ENCODE measurements at places on chromosomes 12 and 14.

DNA sequence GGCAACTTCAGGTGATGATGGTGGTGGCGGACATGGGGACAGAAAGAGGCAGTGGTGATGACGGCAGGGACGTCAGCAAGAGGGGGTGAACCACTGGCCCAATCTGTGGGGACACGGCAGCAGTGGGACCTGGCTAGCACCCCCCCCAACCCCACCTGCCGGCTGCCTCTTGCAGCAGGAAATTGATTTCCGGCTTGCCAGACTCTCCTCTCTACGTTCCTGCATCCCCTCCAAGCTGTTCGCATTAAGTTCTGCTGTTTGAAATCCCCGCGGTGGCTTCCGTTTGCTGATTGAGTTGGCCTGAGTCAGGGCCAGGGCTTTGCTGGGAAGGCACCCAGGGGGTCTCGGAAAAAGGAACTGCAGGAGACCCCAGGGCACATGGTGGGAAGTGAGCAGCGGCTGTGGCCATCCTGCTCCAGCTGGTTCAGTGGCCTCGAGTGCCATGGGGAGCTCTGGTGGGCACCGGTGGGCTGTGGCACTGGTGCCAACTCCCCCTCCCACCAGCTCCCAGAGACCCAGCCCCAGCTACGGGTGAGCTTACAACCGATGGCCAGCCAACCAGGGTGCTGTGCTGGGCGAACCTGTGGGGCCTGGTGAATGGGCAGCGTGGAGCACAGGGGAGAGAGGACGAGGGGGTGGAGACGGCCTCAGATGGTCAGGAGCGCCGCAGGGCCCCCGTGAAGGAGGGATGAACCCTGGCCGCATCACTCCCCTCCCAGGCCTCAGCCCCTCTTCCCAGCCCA lies 14.6 kb upstream of the NUDT14 start:
- DNase-seq: no peak

- no peak for DNase-seq
These were observed 183.8 kb upstream of the HMGA2 start for GRCh38 chr12:65640489-65640901.

DNA sequence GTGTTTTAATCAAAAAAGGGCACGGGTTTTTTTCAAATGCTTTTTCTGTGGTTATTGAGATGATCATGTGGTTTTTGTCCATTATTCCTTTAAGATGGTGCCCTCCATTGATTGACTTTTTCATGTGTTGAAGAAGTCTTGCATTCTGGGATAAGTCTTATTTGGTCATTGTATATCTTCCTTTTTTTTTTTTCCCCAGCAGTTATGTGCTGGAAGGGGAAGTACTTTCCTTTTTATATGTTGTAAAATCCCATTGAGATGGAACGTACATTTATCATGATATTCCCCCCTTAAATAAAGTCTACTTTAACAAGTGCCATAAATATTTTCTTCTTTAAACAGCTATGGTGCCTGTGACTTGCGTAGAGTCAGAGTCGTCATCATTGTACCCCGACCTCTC lies 24.8 kb upstream of the MUCL1 start:
- DNase-seq: no peak

DNA sequence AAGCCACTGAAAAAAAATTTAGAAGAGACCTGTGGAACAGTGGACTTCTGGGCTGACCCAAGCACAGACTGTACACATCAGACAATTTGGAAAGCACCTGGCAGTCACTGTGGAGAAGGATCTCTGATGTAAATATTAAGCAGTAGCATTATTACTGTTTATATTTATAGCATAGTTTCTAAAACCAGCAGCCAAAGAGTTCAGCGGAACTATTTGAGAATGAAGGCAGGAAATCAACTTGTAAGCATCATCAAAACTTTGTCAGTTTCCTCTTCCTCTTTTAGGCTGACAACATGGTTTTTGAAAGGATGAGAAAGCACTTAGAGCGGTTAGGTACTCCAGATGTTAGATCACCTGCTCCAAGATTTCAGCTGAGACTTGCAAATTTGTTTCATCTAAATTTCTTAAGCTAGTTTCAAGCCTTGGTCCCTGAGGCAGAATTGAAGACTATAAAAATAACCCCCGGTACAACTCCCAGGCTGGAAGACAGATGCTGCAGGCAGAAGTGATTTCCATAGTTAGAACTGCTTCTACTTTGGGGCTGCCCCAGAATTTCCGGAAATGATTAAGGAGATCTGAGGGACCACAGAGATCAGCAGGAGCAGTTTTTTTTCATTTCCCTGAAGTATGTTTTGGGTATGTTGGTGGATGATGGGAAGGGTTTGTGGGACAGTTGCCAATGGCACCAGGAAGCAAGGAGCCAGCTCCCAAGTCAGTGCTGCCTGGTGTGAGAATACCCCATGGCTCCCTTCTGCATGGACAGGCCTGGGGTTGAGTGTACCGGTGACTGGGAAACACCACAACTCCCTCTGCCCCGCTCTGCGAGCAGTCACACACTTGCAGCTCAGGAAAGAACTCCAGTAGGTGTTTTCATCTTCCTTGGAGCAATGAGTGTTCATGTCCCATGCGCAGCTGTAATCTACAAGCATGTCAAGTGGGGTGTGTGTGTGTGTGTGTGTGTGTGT lies 354.5 kb downstream of the NUAK1 start:
- no peak for DNase-seq

GRCh38 chr12:293199-293598 lies 30.6 kb upstream of the SLC6A13 start:
- no peak for DNase-seq

DNA sequence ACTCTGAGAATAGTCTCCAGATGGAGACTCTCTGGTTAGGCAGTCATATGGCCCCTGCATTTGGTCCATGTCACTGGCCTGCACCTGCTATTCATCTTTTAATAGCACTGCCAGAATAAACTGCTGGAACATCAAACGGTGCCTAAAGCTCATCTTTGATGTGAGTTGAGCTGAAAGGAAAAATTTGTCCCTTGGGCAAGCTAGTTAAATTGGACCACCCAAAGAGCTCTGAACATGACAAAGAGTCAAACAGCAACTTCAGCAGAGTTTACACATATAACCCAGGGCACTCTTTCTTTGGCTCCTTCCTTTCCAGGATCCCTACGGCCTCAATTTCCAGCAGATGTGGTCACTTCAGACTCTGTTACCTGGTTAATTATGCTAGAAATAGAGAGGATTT lies 269.9 kb downstream of the RPL10L start:
- DNase-seq: no peak
